GM12865 (cell line): ENCODE measurements at places on chromosomes 6 and 20.
A peak's percentile ranks its signal among the peaks of the same experiment; 100 is the strongest.

GRCh38 chr20:61797971-61798411 lies 267.7 kb downstream of the TAF4 start:
- DNase-seq = no peak

DNA sequence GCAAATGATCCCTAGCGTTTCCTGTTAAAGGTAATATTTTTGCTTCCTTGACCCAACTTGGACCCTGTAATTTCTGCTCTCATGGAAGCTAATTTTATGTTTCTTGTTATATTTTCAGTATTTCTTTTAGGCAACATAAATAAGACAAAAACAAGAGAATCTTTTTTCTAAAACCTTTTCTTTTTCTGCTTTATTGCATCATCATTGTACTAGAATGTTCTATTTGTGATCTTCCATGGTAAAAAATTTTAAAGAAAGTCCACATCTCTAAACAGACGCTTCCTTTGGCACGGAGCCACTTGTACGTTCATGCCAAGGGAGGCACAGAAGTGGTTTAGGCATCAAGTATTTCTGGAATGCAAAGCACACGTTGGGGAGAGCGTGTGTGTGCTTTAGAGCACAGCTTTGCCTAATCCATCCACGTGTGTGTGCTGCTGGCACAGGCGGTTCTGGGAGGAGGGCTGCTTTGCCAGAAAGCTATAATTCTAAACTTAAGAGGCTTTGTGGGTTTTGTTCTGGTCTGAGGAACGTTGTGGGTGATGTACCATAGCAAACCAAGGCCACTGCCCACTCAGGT lies 98.3 kb downstream of the SASH1 start:
- DNase-seq = no peak

DNA sequence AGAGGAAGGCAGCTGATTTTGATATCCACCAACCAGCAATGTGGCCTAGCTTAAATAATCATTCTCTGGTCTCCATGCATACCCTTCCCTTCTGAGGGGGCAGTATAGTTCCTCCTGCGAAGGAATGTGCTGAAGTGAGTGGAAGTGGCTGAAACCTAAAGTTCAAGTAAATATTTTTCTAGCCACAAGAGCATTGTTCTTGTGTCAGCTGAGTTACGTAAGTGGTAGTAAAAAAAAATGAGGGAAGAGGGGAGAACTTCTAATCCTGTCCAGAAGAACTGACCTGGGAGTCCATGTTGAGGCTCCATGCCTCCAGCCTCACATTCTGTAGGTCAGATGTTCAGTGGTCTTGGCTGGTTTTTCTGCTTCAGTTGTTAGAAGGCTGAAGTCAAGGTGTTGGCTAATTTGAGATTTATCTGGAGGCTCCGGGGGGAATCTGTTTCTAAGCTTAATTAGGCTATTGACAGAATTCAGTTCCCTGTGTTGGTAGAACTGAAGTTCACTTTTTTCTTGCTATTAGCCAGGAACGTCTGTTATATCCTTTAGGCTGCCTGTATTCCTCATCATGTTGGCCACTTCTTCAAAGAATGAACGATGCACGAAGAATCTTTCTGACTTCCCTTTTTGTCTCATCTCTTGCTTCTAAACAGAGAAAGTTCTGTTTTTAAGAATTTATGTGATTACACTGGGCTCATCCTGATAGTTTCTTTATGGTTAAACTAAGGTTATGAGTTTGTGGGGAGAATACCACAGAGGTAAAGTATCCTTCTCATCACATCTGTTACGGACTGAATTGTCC lies 207.1 kb upstream of the PRSS16 start:
- DNase-seq = peak; percentile 23

DNA sequence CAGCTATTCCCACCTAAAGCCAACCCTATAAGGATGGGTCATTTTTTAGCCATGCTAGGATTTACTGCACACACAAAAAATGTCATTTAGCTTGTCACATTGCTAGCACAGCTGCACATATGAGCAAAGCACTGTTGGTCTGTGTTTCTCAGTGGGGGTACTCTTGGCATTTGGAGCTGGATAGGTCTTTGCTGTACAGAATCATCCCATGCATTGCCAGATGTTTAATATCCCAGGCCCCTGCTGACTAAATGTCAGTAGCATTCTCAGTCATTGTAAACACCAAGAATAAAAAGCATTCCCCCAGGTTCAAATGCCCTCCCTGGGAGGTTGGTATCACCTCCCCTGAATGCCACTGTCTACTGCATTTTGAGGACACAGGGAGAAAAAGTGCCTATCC lies 14.6 kb upstream of the LTV1 start:
- no peak for DNase-seq

DNA sequence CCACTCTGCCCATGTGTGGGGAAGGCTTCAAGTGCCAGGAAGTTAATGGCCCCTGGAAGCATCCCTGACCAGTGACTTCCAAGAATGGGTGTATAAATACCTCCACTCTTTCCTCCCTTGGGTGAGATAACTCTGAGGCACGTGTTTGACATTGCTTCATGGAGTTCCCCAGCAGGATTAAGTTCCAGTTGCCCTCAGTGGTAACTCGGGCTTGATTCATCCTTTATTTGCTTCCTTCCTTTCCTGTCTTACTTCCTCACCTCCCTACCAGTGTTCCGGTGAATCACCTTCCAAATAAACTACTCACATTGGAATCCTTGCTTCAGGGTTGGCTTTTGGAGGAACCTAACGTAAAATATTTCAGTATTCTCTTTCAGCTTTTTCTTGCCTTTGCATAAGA lies 84.6 kb upstream of the JAG1 start:
- DNase-seq = no peak

GRCh38 chr6:31813465-31813849 lies 1.6 kb downstream of the HSPA1L start:
- no peak for DNase-seq

- DNase-seq = no peak
Observed at GRCh38 chr20:40571639-40572038, 117.4 kb downstream of the MAFB start.

- no peak for DNase-seq
Observed at GRCh38 chr20:37296371-37296770, 6.9 kb downstream of the MANBAL start.
